ENCODE measurements at places on chromosomes 7 and 10.

GRCh38 chr7:151062399-151063211, 3.2 kb downstream of the SLC4A2 start:
- DNase-seq, result no peak

DNA sequence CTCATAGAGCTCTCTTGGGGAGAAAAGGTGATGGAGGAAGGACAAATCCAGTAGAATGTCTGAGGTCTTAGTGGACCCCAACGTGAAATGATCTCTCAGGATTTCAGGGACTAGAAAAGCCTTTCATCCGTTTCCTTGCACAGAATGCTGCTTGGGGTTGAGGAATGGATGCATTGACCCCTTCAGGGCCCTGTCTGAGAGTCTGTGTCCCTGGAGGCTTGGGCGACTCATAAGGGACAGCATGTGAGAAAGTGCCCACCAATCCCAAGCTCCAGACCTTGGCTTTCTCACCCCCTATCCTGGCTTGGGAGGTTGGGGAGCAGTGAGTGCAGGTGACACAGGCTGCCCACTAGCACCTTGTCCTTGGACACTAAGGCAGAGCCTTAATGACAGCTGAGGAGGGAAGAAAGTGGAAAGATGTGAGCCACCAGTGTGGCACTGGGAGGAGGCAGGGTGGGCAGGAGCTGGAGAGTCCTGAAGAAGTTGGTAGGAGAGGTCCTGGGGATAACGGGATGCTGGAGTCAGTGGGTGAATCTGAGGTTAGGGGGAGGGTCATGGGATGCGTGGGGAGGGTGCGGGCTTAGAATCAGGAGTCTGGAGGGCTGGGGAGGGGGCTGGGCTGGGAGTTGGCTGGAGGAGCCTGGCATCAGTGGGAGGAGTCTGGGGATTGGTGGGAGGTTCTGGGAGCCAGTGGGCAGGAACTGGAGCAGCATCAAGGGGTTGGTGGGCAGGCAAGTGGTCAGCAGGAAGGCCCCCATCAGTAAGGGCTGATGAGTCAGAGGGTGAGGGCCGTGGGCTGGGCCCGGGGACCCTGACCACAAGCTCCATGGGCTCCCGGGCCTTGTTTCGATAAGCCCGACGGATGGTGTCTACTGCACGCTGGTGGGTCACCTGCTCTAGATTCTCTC, 8.6 kb downstream of the LZTS2 start:
- no peak for DNase-seq

DNA sequence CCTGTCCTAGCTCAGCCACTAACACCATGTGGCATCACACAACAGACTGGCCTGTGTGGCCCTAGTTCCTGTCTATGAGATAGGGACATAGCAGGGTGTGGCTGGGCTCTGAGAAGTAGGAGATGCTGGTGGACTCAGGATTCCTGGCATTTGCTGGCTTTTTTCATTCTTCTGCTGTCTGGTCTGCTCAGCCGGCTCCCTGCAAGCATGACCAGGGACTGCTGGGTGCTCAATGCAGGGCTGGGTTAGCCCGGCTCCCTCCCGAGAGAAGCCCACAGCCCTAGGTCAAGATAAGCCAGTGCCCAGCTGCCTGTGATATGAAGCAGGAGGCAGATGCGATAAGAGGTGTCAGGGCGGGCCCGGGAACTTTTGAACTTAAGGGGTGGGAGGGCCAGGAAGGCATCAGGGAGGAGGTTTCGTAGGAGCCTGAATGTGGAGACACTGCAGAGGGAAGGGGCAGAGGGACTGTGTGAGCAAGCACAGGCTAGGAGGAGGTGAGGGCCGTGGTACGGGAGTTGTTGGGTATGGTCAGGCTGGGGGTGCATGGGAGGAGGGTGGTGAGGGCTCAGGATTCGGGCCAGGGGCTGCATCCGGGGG, 3.5 kb downstream of the AQP1 start:
- DNase-seq, result no peak

- DNase-seq, result no peak
Observed at GRCh38 chr10:77593771-77594470, 43.7 kb downstream of the KCNMA1 start.

- DNase-seq, result no peak
Observed at GRCh38 chr10:16386855-16387254, 50.0 kb upstream of the PTER start.

DNA sequence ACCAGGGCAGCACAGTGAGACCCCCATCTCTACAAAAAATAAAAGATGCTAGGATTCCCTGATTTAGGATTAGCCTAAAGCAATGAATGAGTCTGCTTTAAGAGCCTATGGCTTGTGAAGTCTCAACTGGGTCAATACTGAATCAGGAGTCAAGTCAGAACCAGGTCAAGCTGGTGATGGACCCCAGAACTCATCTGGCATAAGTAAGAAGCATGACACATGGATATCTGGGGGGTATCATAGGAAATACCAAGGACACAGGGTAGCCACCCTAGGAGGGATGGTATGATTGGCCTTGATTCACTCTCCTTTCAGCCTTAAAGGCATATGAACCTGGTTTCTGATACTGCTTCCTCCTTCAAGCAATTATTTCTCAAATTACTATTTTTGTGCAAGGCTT, 78.4 kb upstream of the FAM133B start:
- no peak for DNase-seq

- no peak for DNase-seq
Observed at GRCh38 chr10:20995123-20995987, 98.2 kb upstream of the NEBL start.

DNA sequence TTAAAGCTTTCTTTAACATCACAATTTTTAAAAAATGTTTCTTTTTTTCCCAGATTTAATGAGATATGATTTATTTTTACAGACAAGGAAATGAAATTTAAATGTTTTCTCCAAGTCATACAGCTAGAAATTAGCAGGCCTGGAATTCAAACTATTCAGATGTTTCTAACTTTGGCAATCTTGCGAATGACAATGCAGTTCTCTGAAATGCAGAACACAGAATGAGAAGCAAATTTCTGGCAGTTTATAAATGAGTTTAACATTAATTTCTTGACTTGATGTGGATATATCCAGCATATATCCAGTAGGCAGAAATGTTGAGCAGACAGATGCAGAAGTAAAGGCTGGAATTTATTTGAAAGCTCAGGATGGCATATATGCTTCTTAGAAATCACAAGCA, 227.5 kb downstream of the THSD7A start:
- no peak for DNase-seq

Data from stimulated activated CD4-positive, alpha-beta T cell treated with anti-CD3 and anti-CD28 coated beads, Interleukin-1b, Interleukin-23, amount 100 ng/mL, for 4 hours (primary cell).